ENCODE measurements at places on chromosomes 12 and 14.

DNA sequence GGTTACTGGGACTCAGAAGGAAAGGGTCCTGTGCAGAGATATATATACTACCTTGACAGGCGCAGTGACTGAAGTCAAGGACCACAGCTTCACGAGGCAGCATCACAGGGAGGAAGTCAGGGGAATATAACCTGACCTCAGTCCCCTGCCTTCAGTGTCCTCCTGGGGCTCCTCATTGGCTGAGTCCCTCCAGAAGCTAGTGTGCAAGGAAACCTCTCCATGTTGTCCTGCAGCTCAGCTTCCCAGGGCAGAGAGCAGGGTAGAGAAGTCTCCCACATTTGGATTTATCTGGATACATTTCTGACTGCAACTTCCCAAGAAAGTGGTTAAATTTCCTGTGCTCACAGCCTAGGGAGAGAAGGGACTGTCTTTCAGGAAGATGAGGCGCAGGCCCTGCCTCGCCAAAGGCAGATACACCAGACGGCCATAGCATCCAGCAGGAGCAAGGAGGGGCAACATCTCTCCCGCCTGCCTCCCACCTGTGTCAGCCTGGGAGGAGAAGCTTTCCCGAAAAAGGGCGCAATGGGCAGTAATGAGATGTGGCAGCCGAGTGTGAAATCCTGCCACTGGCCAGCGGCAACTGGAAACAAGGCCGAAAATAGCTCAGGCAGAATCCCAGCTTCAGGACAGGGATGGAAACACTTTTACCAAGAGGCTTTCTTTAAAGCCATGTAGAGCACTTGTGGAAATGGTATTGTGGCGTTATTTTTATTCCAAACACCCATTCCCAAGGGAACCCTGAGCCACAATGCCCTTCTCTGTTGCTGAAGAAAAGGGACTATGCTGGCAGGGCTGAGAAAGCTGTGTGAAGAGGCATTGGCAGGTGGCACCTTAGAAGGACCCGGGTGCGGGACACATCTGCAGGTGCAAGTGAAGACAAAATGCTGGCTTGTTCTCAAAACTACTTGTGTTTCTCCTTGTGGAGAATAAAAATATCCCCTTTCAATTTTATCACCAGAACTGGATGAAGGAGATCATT is 54.9 kb upstream of the HIF1A start:
- no peak for DNase-seq

DNA sequence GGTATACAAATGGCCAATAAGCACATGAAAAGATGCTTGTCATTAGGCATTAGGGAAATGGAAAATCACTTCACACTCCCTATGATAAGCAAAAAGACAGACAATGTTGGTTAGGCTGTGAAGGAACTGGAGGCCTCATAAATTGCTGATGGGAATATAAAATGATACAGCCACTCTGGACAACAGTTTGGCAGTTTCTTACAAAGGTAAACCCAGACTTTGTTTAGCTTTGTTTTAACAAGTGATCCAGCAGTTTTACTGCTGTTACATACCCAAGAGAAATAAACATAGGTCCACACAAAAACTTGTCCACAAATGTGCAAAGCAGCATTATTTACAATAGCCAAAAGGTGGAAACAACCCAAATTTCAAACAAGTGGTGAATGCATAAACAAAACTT is 5.4 kb downstream of the RPS6KA5 start:
- DNase-seq = no peak

GRCh38 chr14:66070542-66071319 is 415.4 kb upstream of the CCDC196 start:
- peak; percentile 60 for DNase-seq

GRCh38 chr14:80385336-80385735 is 174.0 kb upstream of the DIO2 start:
- DNase-seq = no peak

GRCh38 chr12:89529738-89530137 is 3.9 kb upstream of the POC1B start:
- DNase-seq = peak; percentile 79

DNA sequence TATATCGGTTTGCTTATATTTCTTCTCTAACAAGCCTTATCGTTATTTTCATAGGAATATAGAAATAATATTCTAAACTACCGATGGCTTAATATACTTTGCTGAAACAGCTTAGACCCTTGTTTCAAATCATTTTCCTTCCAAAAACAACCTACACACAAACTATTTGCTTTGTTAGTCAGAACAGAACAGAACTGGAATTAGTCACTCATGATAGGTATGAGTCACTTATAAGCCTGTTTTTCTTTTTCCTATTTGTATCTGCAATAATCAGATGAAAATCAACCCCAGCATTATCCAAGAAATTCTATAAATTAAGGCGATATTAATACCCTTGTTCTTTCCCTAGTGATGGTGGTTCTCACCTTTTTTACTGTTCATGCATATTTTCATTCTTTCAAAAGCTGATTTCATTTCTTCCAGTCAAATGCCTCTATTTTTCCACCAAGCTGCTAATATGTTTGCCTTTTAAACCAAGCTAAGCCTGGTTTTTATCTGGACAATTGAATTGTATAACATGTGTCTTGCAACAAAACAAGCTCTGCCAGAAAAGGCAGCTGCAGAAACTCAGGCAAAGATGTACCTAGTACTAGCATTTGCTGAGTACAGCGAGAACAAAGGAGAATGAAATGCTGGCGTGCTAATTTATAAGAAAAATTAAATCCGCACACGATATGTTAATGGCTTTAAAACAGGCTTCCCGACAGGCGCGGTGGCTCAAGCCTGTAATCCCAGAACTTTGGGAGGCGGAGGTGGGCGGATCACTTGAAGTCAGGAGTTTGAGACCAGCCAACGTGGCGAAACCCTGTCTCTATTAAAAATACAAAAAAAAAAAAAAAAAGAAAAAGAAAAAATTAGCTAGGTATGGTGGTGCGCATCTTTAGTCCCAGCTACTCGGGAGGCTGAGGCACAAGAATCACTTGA is 1418.2 kb downstream of the AACS start:
- no peak for DNase-seq

- DNase-seq = peak; percentile 81
These were observed 26.1 kb downstream of the ADCK1 start for GRCh38 chr14:77825895-77826519.

GRCh38 chr14:64569138-64569631 is 19.4 kb downstream of the PPP1R36 start:
- DNase-seq = no peak

DNA sequence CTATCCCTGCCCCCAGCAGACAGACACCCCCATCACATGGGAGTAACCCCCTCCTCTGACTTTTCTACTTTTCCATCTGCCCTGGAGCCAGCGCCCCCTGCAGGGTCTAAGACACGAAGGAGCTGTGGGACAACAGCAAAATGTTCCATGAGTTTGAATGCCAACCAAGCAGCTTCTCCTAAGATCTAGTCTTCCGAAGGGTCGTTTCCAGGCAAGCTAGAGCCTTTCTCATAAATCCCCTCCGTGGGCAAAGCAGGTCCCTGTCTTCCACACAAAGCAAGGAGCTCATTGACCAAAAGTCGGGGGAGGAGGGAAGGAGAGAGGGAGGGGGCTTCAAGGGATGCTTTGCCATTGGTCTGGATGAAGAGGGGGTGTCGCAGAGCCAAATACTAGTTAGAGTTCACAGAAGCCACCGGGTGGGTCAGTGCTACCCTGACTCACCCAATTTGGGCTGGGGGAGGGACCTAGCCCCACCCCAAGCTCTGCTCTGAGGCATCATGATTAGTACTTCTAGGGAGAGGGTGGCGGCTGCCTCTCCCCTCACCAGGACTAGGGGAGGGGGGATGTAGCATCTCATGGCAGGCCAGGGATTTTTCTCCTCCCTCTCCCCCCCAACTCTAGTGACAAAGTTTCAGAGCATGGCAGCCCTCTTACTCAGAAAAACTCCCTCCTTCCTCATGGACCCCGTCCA is 1.6 kb downstream of the MSI1 start:
- peak; percentile 7 for DNase-seq

GRCh38 chr12:111753144-111753881 is 13.4 kb upstream of the ALDH2 start:
- peak; percentile 72 for DNase-seq

GRCh38 chr12:23927907-23928306 is 21.6 kb downstream of the SOX5 start:
- no peak for DNase-seq

GRCh38 chr12:2432856-2433255 is 361.9 kb upstream of the FKBP4 start:
- DNase-seq = no peak

DNA sequence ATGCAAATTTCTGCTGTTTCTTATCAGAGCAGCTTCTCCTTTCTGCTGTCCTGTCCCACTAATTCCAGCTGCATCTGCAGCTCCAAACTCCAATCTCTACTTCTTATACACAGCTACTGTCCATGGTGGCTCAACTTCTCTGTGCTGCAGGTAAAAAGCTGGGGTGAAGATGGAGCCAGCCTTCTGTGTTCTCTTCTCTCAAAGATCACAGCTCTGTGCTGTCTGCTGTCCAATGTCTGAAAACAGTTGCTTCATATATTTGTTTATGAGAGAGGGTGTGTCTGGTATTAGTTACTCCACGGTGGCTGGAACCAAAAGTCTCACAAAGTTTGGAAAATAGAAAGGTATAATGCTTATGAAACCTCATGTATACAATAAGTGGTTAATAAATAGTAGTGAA is 445.8 kb upstream of the TBX3 start:
- DNase-seq = no peak

GRCh38 chr14:39376667-39377403 is 55.4 kb downstream of the FBXO33 start:
- peak; percentile 14 for DNase-seq

- no peak for DNase-seq
These were observed 225.7 kb downstream of the TMTC2 start for GRCh38 chr12:82912406-82912805.

DNA sequence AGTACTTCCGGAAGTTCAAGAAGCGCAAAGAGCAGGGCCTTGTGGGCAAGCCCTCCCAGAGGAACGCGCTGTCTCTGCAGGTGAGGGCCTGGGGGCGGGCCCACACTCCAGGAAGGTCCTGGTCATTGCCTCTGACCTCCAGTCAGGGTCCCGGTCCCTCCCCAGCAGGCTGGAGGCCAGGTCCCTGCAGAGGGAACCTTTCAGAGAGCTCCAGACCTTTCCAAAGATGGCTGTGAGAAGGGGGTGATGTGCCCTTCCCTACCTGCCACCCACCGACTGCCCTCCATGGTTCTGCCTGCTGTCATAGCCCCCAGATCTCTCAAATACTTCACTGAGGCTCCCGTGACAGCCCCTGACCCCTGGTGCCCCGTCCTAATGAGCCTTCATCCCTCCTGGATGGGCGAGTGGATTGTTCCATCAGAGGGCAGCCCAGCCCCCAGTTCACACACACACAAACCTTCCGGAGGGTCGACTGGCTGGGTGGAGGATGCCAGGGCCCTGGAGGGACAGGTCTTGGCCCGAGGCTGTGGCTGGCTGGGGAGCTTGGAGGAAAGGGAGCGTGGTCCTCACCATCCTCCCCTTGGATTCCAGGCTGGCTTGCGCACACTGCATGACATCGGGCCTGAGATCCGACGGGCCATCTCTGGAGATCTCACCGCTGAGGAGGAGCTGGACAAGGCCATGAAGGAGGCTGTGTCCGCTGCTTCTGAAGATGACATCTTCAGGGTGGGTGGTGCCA is 117.5 kb upstream of the FKBP4 start:
- DNase-seq = no peak

DNA sequence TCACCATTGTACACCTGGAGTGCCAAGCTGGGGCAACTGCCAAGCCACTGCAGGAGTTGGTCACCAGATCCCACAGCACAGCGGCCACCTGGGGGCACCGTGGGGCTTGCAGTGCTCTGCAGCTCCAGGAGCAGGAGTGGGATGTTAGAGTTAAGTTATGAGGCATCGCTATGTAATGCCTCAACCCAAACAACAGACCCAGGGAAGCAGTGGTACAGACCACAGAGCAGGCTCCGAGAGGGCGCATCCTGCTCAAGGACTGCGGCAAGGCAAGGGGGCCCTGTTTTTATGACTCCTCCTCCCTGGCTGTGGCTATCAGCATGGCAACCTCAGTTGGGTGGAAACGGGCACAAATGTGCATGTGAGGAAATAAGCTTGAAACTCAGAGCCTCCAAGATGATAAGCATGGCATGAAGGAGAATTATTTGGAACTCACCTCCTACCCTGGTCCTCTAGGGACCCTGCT is 63.1 kb downstream of the ARL6IP4 start:
- peak; percentile 58 for DNase-seq

- peak; percentile 41 for DNase-seq
These were observed 5.0 kb downstream of the HNRNPC start for GRCh38 chr14:21264025-21264801.

- no peak for DNase-seq
These were observed 8.2 kb upstream of the CRADD start for GRCh38 chr12:93668919-93669418.

GRCh38 chr12:15728118-15728598 is 61.0 kb downstream of the EPS8 start:
- no peak for DNase-seq

DNA sequence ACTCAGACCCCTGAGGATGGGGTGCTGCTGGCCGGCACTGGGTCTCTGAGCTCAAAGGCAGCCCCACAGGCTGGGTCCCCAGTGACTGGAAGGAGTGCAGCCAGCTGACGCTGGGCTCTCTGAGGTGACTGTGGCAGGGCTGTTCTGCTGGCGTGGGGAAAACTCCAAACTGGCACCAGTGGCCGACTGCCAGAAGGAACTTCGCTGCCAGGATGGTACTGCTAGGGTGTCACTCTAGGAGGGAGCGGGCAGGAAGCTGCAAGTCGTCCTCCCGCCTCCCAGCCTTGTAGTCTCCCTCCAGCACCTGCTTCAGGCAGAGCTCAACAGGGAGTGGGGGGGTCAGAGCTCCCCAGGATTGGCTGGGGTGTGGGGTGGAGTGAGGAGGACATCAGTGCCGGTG is 41.3 kb downstream of the CDC42BPB start:
- DNase-seq = no peak

- no peak for DNase-seq
These were observed 10.3 kb downstream of the TNS2 start for GRCh38 chr12:53060064-53060720.

- DNase-seq = no peak
These were observed 6.9 kb downstream of the MLEC start for GRCh38 chr12:120693848-120694247.

- DNase-seq = no peak
These were observed 53.3 kb downstream of the STAB2 start for GRCh38 chr12:103640410-103640809.

DNA sequence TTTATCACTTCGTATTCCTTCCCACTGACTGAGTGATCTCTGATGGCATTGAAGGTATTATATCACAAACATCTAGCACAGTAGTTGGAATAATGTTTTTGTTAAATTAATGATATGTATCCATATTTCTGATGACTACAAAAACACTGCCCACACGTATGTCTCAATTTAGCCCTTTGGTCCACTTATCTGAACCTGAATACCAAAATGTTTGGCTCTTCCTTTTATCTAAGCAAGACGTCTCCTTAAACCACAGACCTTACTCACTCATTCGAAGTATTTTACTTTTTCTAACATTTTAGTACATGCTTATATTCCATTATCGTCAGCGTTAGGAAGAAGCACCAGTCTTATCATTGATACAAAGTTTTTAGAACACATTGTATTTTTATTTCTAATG is 126.4 kb downstream of the PIK3C2G start:
- DNase-seq = peak; percentile 61

All from OCI-M1 (cell line).